ENCODE measurements at places on chromosomes 3 and 15. TPM values are rescaled to one million over a fixed set of nuclear protein-coding genes. Genes with fewer than 3 reads are reported as not detected.

CALML4 gene
- 2.0 TPM for total RNA-seq

PCLAF gene
- 11.4 TPM for total RNA-seq

SH2D7 gene
- total RNA-seq = not detected

SMARCC1 gene
- total RNA-seq = 26.8 TPM

BBX gene
- 29.0 TPM for total RNA-seq

PXK gene
- total RNA-seq = 35.5 TPM

MINAR1 gene
- 0.98 TPM for total RNA-seq

LSAMP gene
- 4.1 TPM for total RNA-seq

CSTA gene
- 5.1 TPM for total RNA-seq

LTK gene
- total RNA-seq = not detected

HHATL gene
- total RNA-seq = not detected

KLHL24 gene
- total RNA-seq = 65.4 TPM

RNF168 gene
- 18.4 TPM for total RNA-seq

C3orf62 gene
- total RNA-seq = 0.59 TPM

AADACL2 gene
- total RNA-seq = not detected

CHST14 gene
- total RNA-seq = 8.1 TPM

IL5RA gene
- not detected for total RNA-seq

CD96 gene
- total RNA-seq = 0.08 TPM

ABI3BP gene
- 1.6 TPM for total RNA-seq

DTWD1 gene
- total RNA-seq = 29.6 TPM

BOC gene
- 19.7 TPM for total RNA-seq

KIF23 gene
- 2.5 TPM for total RNA-seq

KLF15 gene
- 2.6 TPM for total RNA-seq

SST gene
- total RNA-seq = not detected

POPDC2 gene
- 0.15 TPM for total RNA-seq

SPATA12 gene
- under 0.01 TPM for total RNA-seq

CD200R1 gene
- total RNA-seq = 0.08 TPM

PLA2G4D gene
- total RNA-seq = not detected

HTD2 gene
- total RNA-seq = 5.3 TPM

SLC28A1 gene
- not detected for total RNA-seq

PCBP4 gene
- total RNA-seq = 27.3 TPM

TMEM158 gene
- 8.7 TPM for total RNA-seq

TP63 gene
- total RNA-seq = not detected

ARGFX gene
- not detected for total RNA-seq

B4GALT4 gene
- 28.0 TPM for total RNA-seq

ARPP21 gene
- total RNA-seq = 1.4 TPM

SLC22A13 gene
- 0.94 TPM for total RNA-seq

HIGD1A gene
- total RNA-seq = 146 TPM

GOLGA8R gene
- total RNA-seq = 2.8 TPM

IGSF11 gene
- total RNA-seq = 0.12 TPM

PLIN1 gene
- total RNA-seq = 0.15 TPM

CNTN4 gene
- total RNA-seq = 0.12 TPM

NXPE3 gene
- 20.4 TPM for total RNA-seq

SNTN gene
- not detected for total RNA-seq

SPESP1 gene
- 0.59 TPM for total RNA-seq

IQCH gene
- total RNA-seq = 1.3 TPM

ZNF774 gene
- 1.7 TPM for total RNA-seq

RAD51 gene
- 3.2 TPM for total RNA-seq

RASGRP1 gene
- under 0.01 TPM for total RNA-seq

DUSP7 gene
- total RNA-seq = 8.2 TPM

HTR3E gene
- not detected for total RNA-seq

PAK6 gene
- not detected for total RNA-seq

STAC gene
- 17.5 TPM for total RNA-seq

VWA5B2 gene
- total RNA-seq = 1.3 TPM
